ENCODE measurements at places on chromosomes 4 and X. TPM values are rescaled to one million over a fixed set of nuclear protein-coding genes. Genes with fewer than 3 reads are reported as not detected.

DCX gene
- not detected for total RNA-seq

P2RY10 gene
- not detected for total RNA-seq

ACE2 gene
- total RNA-seq, result not detected

KIF4A gene
- 1.2 TPM for total RNA-seq

WDR17 gene
- 2.7 TPM for total RNA-seq

EGFL6 gene
- not detected for total RNA-seq

ZNF185 gene
- total RNA-seq, result 2.4 TPM

RGN gene
- total RNA-seq, result 1.5 TPM

CFAP47 gene
- total RNA-seq, result not detected

FAM13A gene
- total RNA-seq, result 27.6 TPM

CTSO gene
- 15.6 TPM for total RNA-seq

FGF2 gene
- 169 TPM for total RNA-seq

SLITRK4 gene
- total RNA-seq, result 3.6 TPM

SULT1B1 gene
- 0.59 TPM for total RNA-seq

PAGE2 gene
- total RNA-seq, result not detected

ADH1C gene
- total RNA-seq, result not detected

AWAT2 gene
- total RNA-seq, result not detected

RHOH gene
- total RNA-seq, result not detected

DKK2 gene
- total RNA-seq, result 0.92 TPM

FAM156B gene
- 21.1 TPM for total RNA-seq

GUCY1B1 gene
- total RNA-seq, result 4.9 TPM

IDUA gene
- total RNA-seq, result 29.4 TPM

All from smooth muscle cell of the umbilical artery (primary cell).